ENCODE measurements at places on chromosomes 13 and 19. TPM values are rescaled to one million over a fixed set of nuclear protein-coding genes. Genes with fewer than 3 reads are reported as not detected.

The ODAD3 gene
- total RNA-seq, result 6.6 TPM

The DDX39A gene
- total RNA-seq, result 53.3 TPM

The SMIM44 gene
- not detected for total RNA-seq

The ZNF726 gene
- total RNA-seq, result 5.0 TPM

The RFPL4A gene
- total RNA-seq, result not detected

The NALCN gene
- 6.4 TPM for total RNA-seq

The DCT gene
- total RNA-seq, result 0.11 TPM

Data from thyroid gland (tissue), 4 donors.